ENCODE measurements at places on chromosomes 6 and 20. TPM values are rescaled to one million over a fixed set of nuclear protein-coding genes. Genes with fewer than 3 reads are reported as not detected.

- no peaks in the 10 kb centered on the region for H3K36me3 ChIP-seq
- no peak overlapping the region for H3K4me3 ChIP-seq
- H3K4me1 ChIP-seq: peaks cover 18% of the 10 kb centered on the region
- no peaks in the 10 kb centered on the region for H3K27me3 ChIP-seq
Observed at GRCh38 chr6:154412106-154412820, 55.7 kb upstream of the IPCEF1 start.

DNA sequence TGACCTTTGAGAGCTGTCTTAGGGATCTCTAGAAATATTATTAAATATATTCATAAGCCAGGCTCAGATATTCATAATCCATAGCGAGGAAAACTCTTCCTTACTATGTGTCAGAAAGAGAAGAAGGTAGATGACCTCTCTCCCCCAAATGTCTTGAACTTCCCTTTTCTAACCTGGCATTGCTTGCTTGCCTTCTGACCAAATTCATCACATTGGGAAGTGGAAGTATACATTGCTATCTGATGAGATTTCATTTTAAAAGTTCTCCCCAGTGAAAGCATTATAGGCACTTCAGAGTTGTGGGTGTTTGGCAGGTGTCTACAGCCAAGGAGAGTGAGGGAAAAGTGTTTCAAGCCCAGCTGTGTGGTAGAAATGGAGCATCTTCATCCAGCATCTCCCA, 197.3 kb downstream of the ZFAND3 start:
- no peak overlapping the region for H3K27ac ChIP-seq
- no peak overlapping the region for H3K4me3 ChIP-seq
- H3K4me1 ChIP-seq: peaks cover 7% of the 10 kb centered on the region
- H3K27me3 ChIP-seq: no peaks in the 10 kb centered on the region

The CCN2 gene
- not detected for total RNA-seq

The LGSN gene
- not detected for total RNA-seq

The HLA-DRA gene
- total RNA-seq: 20.8 TPM
